ENCODE measurements at places on chromosomes 1 and 21.

GRCh38 chr1:198687429-198687828 lies 48.6 kb downstream of the PTPRC start:
- DNase-seq = no peak

GRCh38 chr1:31834501-31834900 lies 18.7 kb upstream of the SPOCD1 start:
- no peak for DNase-seq

GRCh38 chr1:87765057-87765680 lies 436.5 kb downstream of the LMO4 start:
- no peak for DNase-seq

DNA sequence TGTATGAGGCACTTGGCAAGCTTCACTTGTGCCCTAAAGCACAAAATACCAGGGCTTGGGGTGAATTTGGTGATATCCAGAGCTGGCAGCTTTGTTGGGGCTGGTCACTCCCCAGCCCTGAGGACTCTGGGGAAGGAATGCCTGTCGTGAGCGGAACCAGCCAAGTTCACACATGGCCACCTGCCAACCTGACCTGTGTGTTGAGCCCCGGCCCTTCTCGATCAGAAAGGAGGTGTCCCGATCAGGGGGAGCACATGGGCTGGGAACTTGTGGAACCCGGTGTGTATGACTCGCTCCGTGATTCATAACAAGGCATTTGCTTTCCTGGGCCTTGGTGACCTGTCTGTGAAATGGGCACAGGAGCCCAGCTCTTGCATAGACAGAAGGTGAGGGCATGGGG lies 43.1 kb downstream of the AGPAT3 start:
- DNase-seq = no peak

- peak; percentile 30 for DNase-seq
Observed at GRCh38 chr1:108016451-108016920, 51.5 kb upstream of the VAV3 start.

DNA sequence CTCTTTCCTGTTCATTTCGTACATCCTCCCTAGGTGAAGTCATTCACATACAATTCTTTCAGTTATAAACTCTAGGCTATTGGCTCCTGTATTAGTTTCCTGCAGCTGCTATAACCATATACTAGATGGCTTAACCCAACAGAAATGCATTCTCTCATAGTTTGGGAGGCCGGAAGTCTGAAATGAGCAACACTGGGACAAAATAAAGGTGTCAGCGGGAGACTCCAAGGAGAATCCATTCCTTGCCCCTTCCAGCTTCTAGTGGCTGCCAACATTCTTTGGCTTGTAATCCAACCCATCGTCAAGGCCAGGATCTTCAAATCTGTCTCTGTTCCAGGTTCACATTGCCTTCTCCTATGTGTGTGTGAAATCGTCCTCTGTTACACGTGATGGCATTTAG lies 71.3 kb downstream of the TOR3A start:
- DNase-seq = no peak

DNA sequence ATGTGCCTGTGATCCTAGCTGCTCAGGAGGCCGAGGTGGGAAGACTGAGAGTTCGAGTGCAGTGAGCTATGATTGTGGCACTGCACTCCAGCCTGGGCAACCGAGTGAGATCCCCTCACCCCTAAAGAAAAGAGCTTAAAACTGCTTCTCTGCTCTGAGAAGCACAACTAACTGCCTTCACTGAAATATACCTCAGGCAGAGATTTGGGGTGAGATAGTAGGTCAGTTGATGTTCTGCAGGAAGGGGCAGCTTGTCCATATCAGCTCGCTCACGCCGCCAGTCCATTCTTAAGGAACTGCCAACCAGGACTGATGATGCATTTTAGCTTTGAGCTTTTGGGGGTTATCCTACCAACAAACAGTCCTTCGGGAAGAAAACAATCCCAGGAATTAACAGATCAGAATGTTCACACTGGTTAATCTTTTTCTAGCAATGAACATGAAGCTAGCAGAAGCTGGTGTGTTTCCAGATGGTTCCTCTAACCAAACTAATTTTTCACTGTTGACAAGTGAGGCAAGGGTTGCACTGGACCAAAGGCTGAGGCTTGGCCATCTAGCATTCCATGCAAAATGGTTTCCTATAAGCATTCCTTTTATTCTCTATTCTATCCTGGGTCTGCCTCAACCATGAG lies 31.6 kb downstream of the LHX4 start:
- DNase-seq = no peak

DNA sequence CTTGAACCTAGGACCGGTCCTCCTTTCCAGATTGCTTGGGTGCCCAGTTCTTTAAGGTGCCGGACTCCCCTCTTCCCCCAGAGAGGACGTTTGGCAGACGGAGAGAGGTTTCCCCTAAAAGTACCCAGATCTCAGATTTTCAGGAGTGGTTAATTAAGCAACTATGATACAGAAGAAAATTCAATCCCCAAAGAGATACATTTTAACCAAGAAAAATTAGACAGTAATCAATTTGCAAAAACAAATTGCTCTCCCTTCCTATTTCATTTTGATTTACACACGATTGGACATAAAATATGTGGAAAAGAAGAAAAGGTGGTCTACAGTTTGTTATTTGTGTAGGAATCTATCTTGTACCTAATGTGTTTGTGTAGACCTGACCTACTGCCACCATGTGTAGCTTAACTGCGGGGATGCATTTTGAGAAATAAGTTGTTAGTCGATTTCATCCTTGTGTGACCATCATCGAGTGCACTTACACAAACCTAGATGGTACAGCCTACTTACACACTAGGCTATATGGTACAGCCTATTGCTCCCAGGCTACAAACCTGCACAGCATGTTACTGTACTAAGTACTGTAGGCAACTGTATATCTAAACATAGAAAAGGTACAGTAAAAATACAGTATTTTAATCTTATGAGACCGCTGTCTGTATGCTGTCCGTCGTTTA lies 755 bp downstream of the RPAP2 start:
- DNase-seq = no peak

- DNase-seq = no peak
Observed at GRCh38 chr1:237608433-237608832, 282.3 kb downstream of the ZP4 start.

GRCh38 chr21:42164064-42164789 lies 54.7 kb upstream of the ABCG1 start:
- DNase-seq = no peak

DNA sequence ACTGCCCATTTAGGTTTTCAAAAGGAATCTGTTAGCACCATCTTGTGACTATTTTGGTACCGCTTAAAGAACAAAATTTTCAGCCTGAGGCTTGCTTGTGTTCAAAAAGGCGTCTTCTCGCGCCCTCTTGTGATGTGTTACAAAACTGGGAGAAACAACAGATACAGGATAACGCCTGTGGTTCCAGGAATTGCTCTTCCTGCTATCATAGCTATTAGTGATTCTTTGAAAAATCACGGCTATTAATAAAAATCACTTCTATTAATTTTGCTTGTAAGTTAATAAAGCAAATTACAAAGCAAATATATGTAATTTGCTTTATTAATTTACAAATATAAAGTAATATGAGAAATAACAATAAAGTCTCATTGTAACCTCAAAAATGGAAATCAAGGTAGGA lies 82.2 kb upstream of the ABCD3 start:
- DNase-seq = peak; percentile 81

- DNase-seq = no peak
Observed at GRCh38 chr1:78491451-78492071, 787 bp downstream of the PTGFR start.

GRCh38 chr1:18934205-18935000 lies 22.1 kb downstream of the IFFO2 start:
- DNase-seq = no peak

- no peak for DNase-seq
Observed at GRCh38 chr1:75127916-75128717, 6.1 kb upstream of the LHX8 start.

DNA sequence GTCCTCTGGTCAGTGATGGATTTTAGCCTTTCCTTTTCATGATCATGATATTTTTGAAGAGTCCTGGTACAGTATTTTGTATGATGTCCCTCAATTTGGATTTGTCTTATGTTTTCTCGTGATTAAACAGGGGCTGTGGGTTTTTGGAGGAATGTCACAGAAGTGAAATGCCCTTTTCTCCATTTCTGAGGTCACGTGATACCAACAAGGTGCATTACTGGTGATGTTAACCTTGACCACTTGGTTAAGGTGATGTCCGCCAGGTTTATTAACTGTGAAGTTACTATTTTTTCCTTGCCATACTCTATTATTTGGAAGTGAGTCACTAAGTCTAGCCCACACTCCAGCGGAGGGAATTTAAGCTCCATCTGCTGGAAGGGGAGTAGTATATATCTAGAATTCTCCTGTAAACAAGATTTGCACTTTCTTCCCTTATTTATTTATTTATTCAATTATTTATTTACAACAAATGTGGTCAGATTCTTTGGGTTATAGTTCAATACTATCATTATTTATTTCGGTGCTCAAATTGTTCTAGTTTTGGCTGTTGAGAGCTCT lies 123.4 kb downstream of the HIVEP3 start:
- DNase-seq = peak; percentile 24

GRCh38 chr1:190084552-190084951 lies 393.1 kb downstream of the BRINP3 start:
- no peak for DNase-seq

GRCh38 chr1:115829947-115830346 lies 11.0 kb downstream of the NHLH2 start:
- no peak for DNase-seq

DNA sequence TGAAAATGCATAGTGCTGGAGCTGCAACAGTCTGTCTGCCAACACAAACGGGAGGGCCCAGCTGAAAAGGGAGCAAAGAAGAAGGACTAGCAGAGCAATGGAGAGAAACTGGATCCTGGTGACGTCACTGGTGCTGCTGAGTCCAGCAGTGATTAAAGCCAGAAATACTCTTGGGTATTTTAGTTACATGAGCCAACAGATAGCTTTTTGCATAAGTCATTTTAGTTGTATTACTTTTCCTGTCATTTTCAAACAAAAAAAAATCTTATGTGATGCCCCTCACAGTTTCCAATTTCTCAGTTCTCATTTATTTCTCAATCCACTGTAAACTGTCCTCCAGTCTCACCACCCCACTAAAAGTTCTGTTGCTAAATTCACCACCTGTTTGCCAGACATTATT lies 38.7 kb upstream of the NEK7 start:
- DNase-seq = no peak

GRCh38 chr21:23496729-23497128 lies 2110.6 kb downstream of the MRPL39 start:
- no peak for DNase-seq

GRCh38 chr1:50665413-50665812 lies 242.2 kb upstream of the DMRTA2 start:
- no peak for DNase-seq

DNA sequence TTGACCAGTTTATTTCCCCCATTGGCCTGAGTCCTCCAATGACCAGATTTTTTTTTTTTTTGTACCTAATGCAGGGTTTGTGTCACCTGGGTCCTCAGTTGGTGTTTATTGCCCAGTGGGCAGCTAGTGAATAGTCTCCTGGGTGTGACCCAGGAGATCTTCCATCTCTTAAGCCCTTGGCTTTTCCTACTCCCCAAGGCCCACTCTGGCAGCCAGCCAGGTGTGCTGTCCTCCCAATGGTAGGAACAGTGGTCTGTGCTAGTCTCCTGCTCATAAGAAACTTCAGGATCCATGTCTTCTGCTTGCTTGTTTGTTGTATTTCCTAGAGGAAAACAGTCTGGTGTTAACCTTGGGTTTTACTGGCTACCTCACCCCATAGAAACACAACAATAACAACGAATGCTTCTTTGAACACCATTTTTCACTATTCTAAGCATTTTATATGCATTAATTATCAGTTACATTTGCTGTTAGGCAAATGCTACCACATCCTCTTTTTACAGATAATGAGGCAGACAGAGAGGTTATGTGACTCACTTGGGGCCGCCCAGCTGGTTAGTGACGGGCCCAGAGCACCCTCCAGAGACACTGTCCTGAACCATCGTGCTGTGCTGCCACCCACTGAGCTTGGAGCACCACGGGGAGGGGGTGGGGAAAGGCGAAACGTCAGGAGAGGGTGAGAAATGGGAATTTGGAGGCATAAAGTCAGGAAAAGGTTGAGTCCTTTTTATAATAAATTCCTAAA lies 107.5 kb downstream of the HIVEP3 start:
- no peak for DNase-seq

DNA sequence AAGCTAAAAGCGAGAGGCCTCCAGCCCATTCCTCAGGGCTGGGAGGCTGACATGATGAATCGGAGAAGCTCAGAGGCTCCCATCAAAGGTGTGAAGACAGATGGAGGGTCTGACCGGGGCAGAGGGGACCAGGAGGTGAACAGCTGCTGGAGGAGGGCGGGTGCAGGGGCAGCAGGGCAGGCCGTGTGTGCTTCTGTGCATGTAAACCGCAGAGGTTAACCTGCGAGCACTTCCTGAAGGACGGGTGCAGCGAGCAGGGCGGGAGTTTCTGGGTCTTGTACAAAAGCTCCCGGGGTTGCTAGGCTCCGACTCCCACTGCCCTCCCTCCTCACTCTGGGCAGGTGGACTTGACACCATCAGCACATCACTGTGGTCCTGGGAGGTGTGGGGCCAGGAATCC lies 75.2 kb downstream of the PAX7 start:
- DNase-seq = no peak

- no peak for DNase-seq
Observed at GRCh38 chr21:34935452-34935851, 113.7 kb downstream of the RUNX1 start.

- DNase-seq = no peak
Observed at GRCh38 chr1:40831001-40831732, 31.0 kb downstream of the CITED4 start.

DNA sequence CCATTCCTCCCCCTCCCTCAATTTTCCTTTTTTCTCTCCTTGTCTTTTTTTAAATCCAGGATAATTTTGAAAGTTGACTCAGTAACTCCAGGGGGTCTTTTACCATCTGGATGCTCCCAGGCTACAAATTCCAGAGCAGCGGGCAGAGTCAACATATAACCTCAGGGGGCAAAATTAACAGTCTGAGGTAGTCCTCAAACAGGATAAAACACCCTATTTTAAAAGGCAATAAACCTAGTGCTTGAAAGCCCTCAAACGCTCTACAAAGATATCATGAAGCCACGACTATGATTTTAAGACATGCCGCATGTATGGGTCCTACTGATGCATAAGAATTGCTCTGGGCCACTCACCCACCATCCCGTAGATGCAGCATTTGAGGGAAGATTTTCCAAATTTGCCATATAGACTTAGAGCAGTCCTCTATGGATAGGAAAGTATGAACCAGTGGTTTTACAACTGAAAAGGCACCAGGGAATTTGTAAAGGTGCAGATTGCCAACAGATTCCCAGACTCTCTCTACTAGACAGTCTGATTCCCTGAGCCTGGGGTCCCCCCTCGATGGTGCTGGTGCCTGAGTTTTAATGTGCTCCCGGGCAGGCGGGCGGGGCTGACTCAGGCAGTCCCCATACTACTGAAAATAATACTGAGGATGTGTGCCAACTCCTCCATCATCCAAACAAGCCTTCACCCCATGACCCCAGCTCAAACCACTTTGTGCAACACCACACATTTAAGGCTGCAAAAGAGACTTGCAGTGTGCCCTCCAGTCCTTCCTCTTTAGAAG lies 37.2 kb downstream of the PTPN14 start:
- no peak for DNase-seq
